ENCODE measurements at places on chromosomes 3 and 15.

GRCh38 chr3:120566243-120566975, 29.7 kb upstream of the NDUFB4 start:
- DNase-seq, result no peak

DNA sequence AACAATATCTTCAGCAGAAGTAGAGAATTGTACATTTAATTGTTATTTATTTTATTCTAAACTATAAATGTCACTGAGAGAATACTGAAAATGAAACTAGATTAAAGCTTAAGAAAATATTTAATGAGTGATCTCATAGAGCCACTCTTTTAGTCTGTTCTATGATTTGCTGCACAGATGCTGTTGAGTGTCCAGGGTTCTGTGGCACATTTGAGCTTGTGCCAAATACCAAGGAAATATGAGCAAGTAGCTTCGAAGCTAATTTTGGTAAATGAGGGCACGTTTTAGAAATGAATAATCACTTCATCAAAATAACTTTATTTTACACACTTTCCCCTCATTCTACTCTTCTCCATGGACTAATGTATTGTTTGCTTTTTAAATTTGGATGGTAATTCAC, 53.6 kb upstream of the THRB start:
- DNase-seq, result no peak

DNA sequence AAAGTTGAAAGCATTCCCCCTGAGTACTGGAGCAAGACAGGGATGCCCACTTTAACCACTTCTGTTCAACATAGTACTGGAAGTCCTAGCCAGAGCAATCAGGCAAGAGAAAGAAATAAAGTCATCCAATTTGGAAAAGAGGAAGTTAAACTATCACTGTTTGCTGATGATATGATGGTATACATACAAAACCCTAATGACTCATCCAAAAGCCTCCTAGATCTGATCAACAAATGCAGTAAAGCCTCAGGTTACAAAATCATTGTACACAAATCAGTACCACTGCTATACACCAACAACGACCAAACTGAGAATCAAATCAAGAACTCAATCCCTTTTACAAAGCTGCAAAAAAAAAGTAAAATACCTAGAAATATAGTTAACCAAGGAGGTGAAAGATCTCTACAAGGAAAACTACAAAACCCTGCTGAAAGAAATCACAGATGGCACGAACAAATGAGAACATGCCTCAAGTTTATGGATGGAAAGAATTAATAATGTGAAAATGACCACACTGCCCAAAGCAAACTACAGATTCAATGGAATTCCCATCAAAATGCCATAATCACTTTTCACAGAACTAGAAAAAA, 40.3 kb downstream of the RPL39L start:
- DNase-seq, result no peak

- DNase-seq, result peak; percentile 100
These were observed 777 bp downstream of the RNU5B-1 start for GRCh38 chr15:65305150-65305758.

- no peak for DNase-seq
These were observed 286.3 kb downstream of the RAP2B start for GRCh38 chr3:153448151-153448829.

GRCh38 chr15:90184119-90184785, 16.9 kb upstream of the SEMA4B start:
- peak; percentile 85 for DNase-seq

DNA sequence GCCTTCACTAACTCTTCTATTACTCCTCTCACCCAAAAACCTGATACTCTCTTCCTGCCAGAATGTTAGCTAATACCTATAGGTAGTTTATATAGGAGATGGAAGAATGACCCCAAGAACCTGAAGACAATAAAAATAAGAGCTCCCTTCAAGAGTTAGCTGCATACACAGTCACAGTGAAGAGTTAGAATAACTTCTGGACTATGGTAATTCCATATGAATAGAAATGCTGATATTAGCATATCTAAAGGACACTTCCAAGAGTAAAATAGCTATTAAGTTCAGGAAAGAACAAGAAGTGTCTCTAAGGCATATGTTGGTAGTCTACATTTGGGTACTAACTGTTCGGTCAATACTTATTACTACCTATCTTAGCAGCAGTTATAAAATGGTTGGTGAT, 134.2 kb downstream of the VGLL3 start:
- DNase-seq, result no peak

DNA sequence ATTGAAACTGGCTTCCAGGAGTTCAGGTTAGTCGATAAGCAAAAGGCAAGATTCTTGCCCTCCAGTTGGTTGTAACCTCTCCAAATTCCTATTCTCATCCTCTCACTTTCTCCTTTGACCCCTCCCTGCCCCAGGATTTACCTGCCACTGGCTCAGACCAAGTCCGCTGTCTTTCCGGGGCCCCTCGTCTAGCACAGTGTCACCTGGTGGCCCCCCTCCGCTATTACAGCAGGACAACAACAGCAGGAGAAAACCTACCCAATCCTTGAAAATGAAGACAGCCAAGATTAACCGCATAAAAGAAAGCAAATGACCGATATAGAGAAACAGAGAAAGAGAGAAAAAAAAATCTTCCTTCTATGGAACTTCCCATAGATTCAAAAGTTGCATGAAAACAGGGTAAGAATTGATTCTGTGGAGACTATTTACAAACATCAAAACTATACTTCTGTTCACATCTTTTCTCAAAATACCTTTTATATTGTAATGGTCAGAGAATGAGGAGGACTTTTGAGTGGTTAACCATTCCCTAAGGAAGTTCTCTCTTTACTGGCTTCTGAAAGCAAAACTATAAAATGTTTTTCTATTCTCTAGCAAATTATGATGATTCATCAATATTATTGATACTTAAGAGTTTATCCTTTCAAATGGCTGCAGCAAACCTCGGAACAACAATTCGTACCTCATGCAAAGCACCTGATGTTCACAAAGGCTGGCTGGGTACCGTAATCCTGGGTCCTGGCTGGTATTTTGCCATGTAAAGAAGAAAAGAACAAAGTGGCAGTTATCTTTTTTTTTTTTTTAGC, 10.0 kb upstream of the ST8SIA2 start:
- DNase-seq, result no peak

DNA sequence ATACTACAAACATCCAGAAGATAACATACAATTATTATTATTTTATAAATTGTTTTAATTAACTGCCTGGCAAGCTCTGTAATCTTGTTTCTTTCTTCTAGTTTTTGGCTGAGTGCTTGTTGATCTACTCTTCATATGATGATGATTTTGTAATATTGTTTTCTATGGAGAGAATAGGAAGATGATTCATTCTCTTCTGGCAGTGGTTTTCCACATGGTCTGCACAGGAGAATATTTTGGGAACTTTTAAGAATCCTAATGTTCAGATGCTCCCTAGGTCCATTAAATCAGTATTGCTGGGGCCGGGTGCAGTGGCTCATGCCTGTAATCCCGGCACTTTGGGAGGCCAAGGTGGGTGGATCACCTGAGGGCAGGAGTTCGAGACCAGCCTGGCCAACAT, 37.6 kb downstream of the CACNA2D3 start:
- DNase-seq, result no peak

DNA sequence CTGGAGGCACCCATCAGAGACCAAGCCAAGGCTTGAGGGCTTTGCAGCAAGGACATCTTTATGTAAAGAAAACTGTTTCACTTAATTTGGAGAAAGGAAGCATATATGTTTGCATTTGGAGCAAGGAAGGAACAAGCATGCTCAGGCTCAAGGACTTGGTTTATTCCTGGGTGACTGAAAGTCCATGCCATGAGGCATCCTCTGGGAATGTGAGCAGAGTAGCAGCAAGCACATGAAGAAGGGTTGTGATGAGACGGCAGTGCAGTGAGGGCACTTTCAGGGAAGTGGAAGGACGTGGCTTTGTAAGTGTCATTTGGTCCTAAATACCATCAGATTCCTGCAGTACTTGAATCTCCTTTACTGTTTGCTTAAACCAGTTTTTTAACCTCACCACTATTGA, 26.8 kb downstream of the POLG start:
- no peak for DNase-seq

DNA sequence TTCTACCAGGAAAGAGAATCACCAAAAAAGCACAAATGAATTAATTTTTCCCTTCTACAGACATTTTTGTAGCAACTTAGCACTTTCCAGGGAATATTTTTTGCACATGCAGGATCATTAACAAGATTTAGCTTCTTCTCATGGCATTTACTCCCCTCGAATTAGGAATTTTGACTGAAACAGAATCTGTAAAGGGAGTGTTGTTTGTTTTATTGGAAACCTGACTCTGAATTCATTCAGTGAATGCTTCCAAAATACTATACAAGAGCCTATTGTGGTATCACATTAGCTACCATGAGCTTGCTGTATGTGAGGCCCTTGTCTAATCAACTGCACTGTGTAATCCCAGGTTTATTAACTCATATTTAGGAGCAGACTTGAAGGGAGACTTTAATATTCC, 130.4 kb upstream of the ATP10A start:
- DNase-seq, result no peak

GRCh38 chr3:128078875-128079274, 26.6 kb downstream of the SEC61A1 start:
- DNase-seq, result no peak

- no peak for DNase-seq
These were observed 554.0 kb downstream of the NSUN3 start for GRCh38 chr3:94616833-94617232.

- no peak for DNase-seq
These were observed 314.7 kb downstream of the MAGI1 start for GRCh38 chr3:65723985-65724384.
